ENCODE measurements at places on chromosomes 7 and 10. TPM values are rescaled to one million over a fixed set of nuclear protein-coding genes. Genes with fewer than 3 reads are reported as not detected.

- DNase-seq: no peak
Measured at GRCh38 chr7:26165950-26166683, 14.1 kb downstream of the NFE2L3 start.

DNA sequence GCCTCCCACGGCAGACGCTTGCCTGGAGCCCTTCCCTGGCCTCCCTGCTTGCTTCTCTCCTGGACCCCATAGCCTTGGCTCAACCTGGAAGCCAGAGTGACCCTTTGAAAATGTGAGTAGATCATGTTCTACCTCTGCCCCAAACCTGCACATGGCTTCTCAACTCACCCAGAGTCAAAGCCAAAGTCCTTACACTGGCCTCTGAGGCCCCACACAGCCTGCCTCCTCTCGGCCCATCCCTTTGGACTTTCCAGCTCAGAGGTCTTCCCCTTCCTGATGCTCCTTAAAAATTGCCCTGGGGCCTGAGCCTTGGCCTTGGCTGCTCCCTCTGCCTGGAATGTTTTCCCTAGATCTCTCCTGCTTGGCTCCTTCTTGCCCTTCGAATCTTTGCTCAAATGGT lies 32.5 kb downstream of the COL17A1 start:
- no peak for DNase-seq

The MMD2 gene
- 0.42 TPM for polyA plus RNA-seq

- no peak for DNase-seq
Measured at GRCh38 chr7:18573410-18574234, 78.1 kb downstream of the HDAC9 start.

The GHITM gene
- polyA plus RNA-seq: 193 TPM

DNA sequence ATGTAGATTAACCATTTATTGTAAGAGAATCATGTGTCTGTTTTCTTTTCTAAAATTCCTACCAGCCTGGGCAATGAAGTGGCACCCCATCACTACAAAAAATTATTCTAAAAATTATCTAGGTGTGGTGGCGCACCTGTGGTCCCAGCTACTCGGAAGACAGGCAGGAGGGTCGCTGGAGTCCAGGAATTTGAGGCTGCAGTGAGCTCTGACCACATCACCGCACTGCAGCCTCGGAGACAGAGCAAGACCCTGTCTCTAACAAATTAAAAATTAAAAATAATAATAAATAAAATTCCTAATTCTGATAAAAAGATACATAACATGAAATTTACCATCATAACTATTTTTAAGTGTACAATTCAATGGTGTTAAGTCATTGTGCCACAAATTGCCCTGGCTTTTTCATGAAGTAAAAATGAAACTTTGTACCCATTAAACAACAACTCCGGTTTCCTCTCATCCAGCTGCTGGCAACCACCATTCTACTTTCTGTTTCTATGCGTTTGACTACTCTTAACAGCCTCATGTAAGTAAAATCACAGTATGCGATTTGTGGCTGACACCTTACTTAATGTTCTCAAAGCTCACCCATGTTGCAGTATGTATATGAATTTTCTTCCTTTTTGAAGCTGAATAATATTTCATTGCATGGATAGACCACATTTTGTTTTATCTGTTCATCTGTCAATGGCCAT lies 20.6 kb upstream of the USP6NL start:
- DNase-seq: no peak

The PIK3CG gene
- polyA plus RNA-seq: 2.9 TPM

DNA sequence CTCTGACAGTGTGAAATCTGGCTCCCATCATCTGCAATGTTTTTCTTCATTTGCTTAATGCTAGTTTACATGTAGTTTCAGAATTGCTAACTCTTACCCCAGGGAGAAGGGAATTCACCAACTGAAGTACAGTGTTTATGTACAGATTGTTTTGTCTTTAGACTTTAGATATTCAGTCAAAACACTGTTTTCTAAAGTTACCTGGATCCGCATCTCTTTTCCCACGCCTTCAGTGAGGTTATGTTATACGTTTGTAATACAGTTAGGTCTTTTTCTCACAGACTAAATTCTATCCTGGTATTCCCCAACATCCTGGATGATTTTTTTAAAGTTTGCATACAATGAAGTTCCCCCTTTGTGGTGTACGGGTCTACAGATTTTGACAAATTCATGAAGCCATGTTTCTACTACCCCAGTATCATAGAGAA lies 3.2 kb upstream of the LYZL1 start:
- no peak for DNase-seq

DNA sequence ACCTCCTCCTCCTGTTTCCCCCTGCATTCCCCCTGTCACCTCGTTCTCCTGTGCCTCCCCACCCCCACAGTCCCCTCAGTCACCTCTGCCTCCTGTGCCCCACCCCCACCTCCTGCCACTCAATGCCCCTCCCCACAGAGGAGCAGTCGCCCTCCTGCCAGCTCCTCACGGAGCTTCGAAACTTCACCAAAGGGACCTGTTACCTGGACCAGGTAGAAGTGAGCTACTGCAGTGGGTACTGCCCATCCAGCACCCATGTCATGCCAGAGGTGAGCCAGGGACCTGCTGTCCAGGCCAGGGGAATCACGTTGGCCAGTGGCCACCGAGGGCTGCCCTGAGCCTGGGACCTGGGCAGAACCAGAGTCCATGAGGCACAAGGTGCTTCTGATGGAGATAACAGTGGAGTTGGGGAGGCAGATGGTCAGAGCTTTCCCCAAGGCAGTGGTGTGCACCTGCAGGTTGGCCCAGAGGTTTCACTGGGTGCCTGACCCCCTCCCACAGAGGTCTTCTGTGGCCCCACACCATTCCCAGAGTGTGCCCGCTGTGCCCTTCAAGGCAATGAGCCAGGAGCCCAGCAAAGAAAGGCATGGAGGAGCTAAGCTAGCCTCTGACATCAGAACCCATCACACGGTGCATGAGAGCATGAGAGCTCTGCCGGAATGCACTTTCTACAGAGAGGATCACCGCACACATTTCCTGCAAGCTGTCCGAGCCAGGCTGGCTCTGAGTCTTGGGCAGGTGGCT lies 7.0 kb upstream of the ZNF862 start:
- DNase-seq: no peak

The RPEL1 gene
- polyA plus RNA-seq: 0.11 TPM

The SFTPA2 gene
- not detected for polyA plus RNA-seq

The ANKRD30A gene
- polyA plus RNA-seq: not detected

- no peak for DNase-seq
Measured at GRCh38 chr10:130635528-130635927, 499.3 kb downstream of the GLRX3 start.

DNA sequence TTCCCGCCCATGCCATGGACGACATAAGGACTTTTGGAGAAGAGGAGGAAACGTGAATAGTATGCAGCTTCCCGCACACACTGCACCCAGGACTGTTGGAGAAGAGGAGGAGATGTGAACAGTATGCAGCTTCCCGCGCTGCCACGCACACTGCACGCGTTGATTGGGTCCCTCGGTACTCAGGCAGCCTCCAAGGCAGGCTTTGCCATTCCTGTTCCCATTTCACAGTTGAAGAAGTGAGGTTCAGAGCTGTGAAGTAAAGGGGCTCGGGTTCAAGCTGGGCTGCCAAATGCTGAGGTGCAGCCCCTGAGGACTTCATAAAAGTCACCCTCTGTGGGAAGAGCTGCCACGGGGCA lies 147.9 kb upstream of the FAM20C start:
- DNase-seq: no peak
